Muscle of arm (tissue), 14 donors: ENCODE measurements at places on chromosomes 6 and 20. TPM values are rescaled to one million over a fixed set of nuclear protein-coding genes. Genes with fewer than 3 reads are reported as not detected.

CFB gene
- polyA plus RNA-seq, result 1.0 TPM

TRIM31 gene
- polyA plus RNA-seq, result 0.23 TPM

PRKN gene
- 3.5 TPM for polyA plus RNA-seq

PGC gene
- not detected for polyA plus RNA-seq

PAX1 gene
- polyA plus RNA-seq, result 0.56 TPM

TP53TG5 gene
- 0.17 TPM for polyA plus RNA-seq

GNMT gene
- polyA plus RNA-seq, result 0.34 TPM

SPDEF gene
- polyA plus RNA-seq, result 0.09 TPM

HLA-DQB1 gene
- 7.0 TPM for polyA plus RNA-seq

ANGPT4 gene
- polyA plus RNA-seq, result not detected

ABHD16B gene
- not detected for polyA plus RNA-seq

HNF4A gene
- polyA plus RNA-seq, result not detected

MUC22 gene
- polyA plus RNA-seq, result not detected

TGM3 gene
- polyA plus RNA-seq, result 0.12 TPM

C6orf15 gene
- not detected for polyA plus RNA-seq

FILIP1 gene
- 73.7 TPM for polyA plus RNA-seq

CLVS2 gene
- 0.80 TPM for polyA plus RNA-seq

ARG1 gene
- polyA plus RNA-seq, result 1.1 TPM

NRN1 gene
- 35.5 TPM for polyA plus RNA-seq

PSORS1C2 gene
- not detected for polyA plus RNA-seq

C6orf58 gene
- 1.3 TPM for polyA plus RNA-seq

LRP11 gene
- polyA plus RNA-seq, result not detected

RALGAPB gene
- polyA plus RNA-seq, result 23.6 TPM

LPA gene
- polyA plus RNA-seq, result 0.38 TPM

PI16 gene
- polyA plus RNA-seq, result 11.7 TPM

ADGB gene
- polyA plus RNA-seq, result not detected

DNAH8 gene
- not detected for polyA plus RNA-seq

SMOC2 gene
- 81.5 TPM for polyA plus RNA-seq

DLL1 gene
- polyA plus RNA-seq, result 17.3 TPM

ITPR3 gene
- polyA plus RNA-seq, result 7.2 TPM
